Stimulated activated naive B cell treated with anti-CD40 and anti-IgM and Interleukin-4, amounts not matched to agents 10 μg/mL and 1 μg/mL and 100 μg/mL, for 72 hours (primary cell): ENCODE measurements at places on chromosomes 3 and 15.

DNA sequence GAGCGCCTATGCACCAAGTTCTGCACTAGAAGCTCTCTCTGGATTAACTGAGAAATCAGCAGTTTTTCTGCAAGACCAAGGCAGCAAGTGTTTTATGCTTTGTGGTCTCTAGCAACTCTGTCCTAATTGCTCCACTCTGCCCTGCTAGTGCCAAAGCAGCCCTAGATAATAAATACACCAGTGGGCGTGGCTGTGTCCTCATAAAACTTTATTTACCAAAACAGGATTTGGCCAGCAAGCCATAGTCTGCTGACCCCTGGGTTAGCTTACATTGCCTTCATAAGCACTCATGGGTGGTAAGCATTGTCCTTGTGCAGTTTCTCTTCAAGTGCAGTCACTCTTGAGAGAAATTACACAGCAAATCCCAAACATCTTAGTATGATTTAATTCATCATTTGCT is 30.7 kb upstream of the SLC24A5 start:
- DNase-seq: no peak

DNA sequence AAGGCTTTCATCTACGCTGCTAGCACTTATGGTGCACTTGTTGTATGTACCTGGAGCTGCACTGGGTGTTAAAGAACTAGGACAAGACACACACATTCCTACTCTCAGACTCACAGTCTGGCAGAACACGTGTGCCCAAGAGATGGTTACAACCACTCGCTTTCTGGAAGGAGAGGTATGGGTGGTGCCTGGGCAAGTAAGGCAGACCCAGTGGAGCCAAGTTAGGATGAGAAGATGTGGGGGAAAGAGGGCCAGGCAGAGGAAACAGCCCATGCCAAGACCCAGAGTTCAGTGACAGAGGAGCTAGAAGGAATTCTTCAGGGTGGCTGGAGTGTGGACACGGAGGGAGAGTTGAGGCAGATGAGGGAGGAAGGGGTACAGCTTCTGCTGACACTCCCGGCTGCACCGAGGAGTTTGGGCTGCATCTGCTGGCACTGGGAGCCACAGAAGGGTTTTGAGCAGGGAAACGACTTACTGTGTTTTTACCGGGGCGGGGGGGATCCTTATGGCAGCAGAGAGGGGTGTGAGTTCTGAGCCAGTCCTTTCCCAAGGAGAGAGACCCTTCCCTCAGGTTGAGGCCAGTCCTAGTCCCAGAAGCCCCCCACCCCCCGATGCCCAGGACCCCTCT is 59.0 kb downstream of the GRIP2 start:
- no peak for DNase-seq

- DNase-seq: no peak
Measured at GRCh38 chr3:178352326-178353005, 183.8 kb upstream of the KCNMB2 start.

DNA sequence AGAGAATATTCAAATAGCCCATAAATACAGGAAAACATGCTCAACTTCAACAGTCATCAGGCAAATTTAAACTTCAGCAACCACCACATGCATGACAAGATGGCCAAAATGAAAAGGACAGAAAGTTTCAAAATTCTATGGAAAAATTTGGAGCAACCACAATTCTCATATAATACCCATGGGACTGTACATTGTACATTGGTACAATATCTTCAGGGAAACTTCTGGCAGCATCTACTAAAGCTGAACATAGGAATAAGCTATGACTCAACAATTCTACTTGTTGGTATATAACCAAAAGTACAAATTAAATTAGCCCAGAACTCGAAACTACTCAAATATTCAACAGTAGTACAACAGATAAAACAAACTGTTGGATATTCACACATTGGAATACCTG is 847.6 kb downstream of the TBL1XR1 start:
- DNase-seq: no peak

DNA sequence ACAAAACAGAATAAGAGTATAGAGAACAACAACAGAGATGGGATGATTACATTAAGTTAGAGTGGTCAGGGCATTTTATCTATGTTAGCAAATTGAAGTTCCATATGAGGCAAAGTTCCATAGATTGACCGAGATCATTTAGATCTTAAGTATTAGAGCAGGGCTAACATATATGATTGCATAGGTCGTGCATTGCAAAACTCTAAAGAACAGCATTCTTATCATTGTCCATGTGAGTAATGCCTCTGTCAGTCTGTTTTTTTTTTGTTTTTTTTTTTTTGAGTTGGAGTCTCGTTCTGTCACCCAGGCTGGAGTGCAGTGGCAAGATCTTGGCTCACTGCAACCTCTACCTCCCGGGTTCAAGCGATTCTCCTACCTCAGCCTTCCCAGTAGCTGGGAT is 341.7 kb upstream of the KCNH8 start:
- no peak for DNase-seq

DNA sequence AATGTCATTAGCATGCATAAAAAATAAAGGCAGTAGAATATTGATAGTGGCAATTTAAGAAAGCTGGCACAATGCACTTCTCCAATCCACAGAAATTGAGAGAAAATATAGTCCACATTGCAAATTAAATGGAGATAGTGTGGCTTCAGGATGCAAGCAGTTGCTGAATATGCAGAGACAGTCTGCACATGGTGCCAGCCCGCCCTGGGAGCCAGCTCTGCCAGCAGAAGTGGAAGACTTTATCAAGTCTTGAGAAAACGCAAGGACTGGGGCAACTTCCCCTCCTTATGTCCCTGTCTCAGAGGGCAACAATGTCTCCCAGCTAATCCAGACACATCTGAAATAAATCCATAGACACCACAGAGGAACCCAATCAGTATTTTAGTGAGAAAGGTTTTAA is 57.2 kb downstream of the MB21D2 start:
- DNase-seq: no peak

DNA sequence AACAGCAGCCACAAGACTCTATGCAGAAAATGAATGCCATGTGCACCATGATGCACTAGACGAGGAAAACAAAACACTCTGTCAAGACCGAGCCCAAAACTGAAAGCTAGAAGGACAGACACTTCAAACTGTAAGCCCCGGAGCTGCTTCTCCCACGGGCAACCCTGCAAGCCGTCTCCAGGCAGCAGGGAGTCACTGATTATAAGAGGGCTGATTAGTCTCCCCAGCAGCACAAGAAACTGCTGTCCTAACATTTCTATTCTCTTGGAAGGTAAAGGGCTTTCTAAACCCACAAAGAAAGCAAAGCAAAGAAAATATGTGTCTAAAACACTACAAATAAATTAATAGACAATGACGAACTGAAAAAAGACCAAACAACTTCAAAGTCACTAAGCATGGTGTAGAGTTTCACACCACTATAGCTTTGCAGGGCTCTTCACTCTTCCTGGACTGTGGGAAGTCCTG is 15.5 kb downstream of the TBC1D2B start:
- no peak for DNase-seq

GRCh38 chr3:65170390-65171042 is 482.7 kb upstream of the ADAMTS9 start:
- no peak for DNase-seq

DNA sequence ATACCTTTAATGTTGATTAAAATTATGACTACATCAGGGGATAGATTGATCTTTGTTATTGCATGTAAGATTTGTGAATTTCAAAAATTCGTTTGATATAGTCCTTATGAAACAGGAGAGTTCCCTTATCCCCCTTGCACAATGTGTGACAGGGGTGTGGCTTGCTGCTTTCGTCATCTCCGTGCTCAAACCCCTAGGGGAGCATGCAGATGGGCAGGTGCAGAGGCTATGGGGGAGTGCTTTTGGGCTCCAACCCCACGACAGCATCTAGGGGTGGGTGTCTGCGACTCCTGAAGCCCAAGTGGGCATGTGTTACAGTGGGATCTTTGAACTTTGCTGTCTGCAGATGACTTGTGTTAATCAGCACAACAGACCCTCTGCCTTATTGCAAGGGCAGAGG is 360.1 kb upstream of the GOLIM4 start:
- DNase-seq: no peak

DNA sequence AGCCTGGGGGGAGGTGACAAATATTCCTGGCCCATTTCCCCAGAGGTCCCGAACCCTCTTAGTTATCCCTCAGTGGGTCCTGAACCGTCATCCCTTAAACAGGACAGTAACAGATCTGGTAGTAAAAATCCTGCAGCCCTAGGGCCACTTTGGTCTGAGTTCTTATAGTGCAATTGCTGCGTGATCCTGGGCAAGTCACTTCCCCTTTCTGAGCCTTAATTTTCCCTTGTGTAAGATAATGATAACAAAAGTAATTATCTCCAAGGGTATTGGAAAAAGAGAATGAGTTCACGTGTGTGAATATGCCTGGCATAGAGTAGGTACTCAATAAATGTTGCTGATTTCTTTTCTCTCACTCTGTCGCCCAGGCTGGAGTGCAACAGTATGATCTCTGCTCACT is 2.9 kb upstream of the JAGN1 start:
- DNase-seq: no peak

DNA sequence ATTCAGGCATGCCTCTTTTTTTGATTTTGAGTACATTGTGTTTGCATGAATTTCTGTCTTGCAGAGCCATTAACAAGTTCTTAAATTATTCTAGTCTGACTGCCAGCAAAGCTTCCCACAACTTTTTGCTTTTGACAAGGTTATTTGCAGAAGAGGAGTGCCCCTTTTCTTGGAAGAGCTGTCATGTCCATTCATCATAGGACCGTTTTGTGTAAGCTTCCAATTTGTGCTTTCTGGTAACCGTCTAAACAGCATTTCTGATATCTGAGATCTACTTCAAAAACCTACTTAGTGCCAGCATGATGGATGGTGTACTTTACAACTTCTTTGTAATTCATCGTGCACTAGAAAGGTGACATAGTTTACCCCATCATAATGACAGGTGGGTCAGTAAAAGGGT is 379.7 kb downstream of the NAALADL2 start:
- no peak for DNase-seq

DNA sequence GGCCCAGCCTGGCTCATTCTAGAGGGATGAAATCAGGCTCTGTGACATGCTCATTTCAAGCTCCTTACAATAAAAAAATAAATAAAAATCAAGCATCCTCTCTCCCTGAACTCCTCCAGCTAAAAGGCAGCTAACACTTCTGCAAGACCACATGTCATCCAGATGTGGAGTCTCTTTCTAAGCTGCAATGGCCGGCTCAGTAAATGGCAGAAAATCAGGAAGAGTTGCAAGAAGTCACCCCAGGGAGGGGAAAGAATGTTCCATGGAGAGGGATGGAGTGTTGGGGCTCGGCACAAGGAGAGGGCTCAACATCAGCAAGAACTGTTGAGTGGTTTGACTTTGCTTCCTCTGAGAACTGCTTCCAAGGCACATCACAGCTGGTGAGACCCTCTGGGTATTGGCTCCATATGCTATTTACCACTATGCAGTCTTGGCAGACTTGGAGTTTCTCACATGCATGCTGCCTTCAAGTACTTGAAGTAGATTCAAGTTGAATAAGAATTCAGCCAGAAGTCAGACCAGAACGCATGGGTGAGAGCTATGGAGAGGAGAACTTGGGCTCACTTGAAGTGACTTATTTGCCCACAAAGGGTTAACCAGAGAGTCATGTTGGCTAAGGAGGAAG is 689.0 kb downstream of the NTRK3 start:
- DNase-seq: no peak

- no peak for DNase-seq
Measured at GRCh38 chr3:15488002-15488401, 33.5 kb downstream of the COLQ start.

DNA sequence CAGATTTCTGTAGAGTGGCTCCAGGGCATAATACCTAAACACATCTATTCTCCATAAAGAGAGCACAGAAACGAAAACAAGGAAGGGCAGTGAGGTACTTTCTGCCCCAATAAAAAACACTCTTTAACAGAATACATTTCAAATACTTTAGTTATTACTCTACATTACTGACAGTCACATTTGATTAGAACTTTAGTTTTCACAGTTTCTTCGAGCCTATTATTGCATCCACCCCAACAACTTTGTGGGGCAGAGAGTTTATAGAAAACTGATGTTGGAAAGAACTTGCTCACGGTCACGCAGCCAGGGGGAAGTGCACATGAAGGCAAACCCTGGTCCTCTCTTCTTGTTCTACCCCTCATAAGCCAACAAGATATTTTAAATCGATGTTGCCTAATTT is 9.0 kb downstream of the VPS39 start:
- no peak for DNase-seq

GRCh38 chr3:123552768-123553167 is 32.1 kb downstream of the HACD2 start:
- DNase-seq: no peak

DNA sequence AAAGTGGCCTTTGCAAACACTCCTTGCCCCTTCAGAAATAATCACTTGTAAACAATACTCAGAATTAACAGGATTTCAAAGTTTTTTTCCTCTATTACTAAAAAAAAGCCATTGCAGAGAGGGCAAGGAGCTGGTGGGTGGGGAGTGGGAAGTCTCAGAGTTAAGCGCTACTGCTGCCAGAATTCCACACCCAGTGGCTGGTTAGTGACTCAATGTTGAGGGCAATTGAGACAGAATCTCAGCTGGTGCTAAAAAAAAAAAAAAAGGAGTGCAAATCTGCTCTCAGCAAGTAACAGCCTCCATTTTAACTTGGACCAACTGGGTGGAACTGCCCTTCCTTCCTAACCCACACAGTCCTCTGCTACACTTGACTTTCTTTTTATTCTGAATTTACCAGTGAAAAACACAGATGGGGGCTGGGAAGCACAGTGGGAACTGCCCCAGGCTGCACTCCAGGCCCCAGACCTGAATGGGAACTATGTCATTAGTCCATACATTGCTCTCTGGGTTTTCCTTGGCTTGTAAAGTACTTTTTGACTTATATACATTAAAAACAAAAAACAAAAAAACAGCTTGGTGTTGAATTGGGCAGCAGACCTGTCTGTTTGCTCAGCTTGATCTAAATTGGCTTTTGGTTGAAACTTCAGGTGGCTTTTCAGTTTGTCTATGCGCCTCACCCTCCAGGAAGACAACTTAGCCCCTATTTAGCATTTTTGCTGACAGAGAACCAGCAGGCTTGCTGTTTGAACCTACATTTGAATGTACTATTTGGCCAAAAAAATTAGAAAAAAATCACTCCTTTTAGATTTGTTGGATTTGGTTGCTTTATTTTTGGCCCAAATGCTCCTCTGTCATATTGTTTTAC is 357.8 kb upstream of the TBL1XR1 start:
- DNase-seq: no peak

GRCh38 chr15:62584301-62585235 is 419.5 kb upstream of the C2CD4B start:
- no peak for DNase-seq
